Substantia nigra (tissue), 51 donors: ENCODE measurements at places on chromosomes 6 and 20.

GRCh38 chr6:170062209-170062914 is 228.5 kb downstream of the DLL1 start:
- no peak for DNase-seq

DNA sequence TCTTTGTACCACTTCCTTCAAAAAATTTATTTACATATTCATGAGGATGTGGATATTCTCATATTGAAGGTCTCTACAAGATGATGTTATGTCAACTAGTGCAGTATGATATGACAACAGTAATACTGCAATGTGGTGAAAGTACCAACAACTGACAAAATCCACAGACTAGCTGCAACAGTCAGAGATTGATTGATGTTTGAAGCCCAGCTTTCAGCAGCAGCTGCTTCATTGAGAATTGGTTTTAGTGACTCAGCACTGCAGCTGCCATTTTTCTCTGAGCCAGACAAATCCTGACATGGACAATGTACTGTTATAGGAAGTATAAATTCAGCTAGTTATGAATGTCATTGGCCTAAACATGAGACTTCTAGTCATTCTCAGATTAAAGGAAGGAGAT is 53.8 kb downstream of the PKIB start:
- no peak for DNase-seq

DNA sequence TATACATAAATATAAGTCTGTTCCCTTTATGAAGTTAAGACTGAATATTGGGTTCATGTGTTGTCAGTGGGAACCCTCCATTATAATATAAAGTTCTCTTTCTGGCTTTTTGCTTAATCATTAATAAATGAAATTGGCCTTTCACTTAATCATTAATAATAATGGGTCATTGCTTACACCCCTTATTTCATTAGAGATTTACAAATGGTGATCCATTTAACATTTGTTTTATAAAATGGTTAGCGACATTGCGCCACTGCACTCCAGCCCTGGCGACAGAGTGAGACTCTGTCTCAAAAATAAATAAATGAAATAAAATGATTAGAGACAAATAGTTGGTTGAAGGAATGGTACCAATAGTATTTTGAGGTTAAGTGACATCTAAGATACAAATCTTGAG is 18.5 kb downstream of the DDX43 start:
- no peak for DNase-seq

GRCh38 chr6:80181352-80182081 is 75.0 kb downstream of the BCKDHB start:
- no peak for DNase-seq

GRCh38 chr6:30465595-30466306 is 23.6 kb upstream of the HLA-E start:
- DNase-seq, result no peak

DNA sequence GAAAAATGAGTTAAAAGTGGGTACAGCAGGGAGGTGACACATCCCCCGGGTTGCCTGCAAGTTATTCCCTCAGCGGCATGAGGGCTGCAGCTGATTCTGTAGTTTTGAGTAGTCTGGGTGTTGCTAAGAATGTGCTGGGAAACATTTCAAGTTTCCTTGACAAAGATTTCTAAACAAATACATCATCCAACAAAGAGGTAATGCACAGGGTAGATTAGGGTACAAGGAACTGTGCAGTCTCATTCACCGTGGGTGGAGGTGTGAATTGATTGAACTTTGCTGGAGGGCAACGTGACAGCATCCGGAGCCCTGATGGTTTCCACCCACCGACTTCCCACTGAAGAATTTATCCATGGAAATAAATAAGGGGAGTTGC is 21.8 kb downstream of the CASS4 start:
- DNase-seq, result no peak

GRCh38 chr6:116323863-116324262 is 44.1 kb upstream of the TSPYL1 start:
- no peak for DNase-seq

DNA sequence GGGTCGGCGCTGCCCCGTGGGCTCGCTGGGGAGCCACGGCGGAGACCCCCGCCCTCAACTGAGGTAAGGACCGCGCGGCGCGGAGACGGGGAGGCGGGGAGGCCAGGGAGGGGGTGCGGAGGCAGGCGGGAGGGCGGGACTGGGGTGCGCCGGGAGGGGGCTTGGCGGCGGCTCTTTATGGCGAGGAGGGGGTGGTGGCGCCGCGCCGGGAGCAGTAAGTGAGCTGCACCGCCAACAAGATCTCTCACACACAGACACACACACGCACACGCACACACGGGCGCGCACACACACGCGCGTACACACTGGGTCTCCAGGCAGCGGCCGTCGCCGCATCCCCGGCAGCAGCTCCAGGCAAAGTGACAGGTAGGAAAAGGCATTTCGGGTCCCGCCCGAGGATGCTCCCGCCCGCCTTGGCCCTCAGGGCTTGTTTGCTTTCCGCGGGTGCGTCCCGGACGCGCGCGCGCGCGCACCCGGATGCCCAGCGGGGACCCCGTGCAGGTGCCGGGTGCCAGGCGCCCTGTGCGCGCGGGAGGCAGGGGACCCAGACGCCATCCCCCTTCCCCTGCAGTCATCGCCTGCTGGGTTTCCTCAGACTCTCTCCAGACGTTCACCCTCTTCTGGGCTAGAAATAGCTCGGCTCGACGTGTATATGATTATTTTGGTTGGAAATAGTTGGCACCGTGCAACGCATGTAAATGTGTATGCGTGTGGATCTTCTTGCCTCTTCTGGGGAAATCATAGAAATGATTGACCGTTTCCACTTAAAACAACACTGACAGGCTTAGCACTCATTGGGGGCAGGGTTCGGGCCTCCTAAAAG is at the start of gene PLCB4:
Gene PLCB4 (plus strand): TSS at position 247 of the 823 bp plus-strand sequence. CDS start 238,728 bp downstream, outside the sequence.
- DNase-seq, result peak; percentile 31

DNA sequence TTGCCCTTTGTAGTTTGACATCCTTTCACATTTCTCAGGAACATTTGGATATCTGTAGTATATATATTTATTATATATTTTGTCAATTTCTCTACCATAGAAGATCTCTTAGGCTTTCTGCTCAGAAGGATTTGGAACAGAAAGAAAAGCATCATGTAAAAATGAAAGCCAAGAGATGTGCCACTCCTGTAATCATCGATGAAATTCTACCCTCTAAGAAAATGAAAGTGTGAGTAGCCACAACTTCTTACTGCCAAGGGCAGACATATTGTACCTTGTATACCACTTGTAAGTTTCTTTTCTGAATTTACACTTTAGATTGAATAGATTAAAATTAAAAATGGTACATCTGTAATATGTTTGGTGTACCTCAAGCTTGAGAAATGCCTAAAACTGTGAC is 31.2 kb downstream of the TPX2 start:
- DNase-seq, result no peak

GRCh38 chr20:22723659-22724058 is 139.3 kb upstream of the FOXA2 start:
- DNase-seq, result no peak

GRCh38 chr20:57451795-57452661 is 60.8 kb downstream of the RBM38 start:
- DNase-seq, result no peak
